ENCODE measurements at places on chromosomes 3 and 15.

DNA sequence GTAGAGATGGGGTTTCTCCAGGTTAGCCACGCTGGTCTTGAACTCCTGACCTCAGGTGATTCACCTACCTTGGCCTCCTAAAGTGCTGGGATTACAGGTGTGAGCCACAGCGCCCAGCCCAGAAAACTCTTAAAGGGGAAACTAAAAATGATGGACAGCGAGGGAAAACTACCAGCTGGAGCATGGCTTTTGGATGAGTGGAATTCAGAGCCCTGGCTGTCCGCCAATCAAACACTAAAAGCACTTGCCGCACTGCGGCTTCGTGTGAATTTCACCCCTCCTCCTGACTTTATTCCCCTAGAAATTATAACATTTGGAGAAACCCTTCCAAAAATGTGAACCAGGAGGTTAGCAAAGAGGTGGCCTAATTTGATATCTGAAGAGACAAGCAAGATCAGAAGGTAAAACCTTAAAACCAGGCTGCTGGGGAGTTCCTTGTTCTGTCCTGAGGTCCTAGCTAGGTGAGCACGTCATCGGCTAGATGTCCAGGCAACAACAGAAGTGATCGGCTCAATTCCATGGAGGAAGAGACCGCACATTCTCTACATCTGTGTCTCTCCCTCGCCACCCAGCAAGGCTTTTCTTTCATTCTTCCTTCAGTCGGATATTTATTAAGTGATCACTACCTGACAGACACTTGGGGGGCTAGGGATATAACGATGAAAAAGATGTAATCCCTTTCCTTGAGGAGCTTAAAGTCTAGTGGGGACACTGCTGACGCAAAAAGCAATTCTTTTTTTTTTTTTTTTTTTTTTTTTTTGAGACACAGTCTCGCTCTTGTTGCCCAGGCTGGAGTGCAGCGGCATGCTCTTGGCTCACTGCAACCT, 1.7 kb downstream of the TM4SF19 start:
- DNase-seq: no peak

GRCh38 chr15:70050970-70051369, 46.7 kb downstream of the TLE3 start:
- DNase-seq: no peak

DNA sequence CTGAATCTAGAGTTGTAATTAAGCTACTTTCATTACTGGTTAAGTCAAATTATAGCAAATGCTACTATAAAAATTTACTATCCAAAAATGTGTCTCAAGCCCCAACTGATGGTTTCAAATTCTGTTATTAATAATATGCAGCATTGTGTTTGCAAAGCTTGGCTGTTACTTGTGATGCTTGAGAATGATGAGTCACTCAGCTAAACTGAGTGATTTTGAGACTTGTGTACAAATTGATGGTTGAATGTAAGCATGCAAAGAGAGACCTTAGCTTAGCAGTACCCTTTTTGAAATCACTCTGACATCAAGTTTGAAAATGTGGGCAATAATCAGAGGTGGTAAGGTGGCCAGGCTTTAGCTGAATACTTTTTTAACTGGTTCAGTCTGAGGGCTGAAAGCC, 27.6 kb downstream of the OPA1 start:
- DNase-seq: peak; percentile 41

- peak; percentile 49 for DNase-seq
Observed at GRCh38 chr3:138347960-138348753, at the start of gene MRAS. Gene MRAS (plus strand): TSS chr3:138348579. CDS start chr3:138372884, 24,305 bp downstream.

DNA sequence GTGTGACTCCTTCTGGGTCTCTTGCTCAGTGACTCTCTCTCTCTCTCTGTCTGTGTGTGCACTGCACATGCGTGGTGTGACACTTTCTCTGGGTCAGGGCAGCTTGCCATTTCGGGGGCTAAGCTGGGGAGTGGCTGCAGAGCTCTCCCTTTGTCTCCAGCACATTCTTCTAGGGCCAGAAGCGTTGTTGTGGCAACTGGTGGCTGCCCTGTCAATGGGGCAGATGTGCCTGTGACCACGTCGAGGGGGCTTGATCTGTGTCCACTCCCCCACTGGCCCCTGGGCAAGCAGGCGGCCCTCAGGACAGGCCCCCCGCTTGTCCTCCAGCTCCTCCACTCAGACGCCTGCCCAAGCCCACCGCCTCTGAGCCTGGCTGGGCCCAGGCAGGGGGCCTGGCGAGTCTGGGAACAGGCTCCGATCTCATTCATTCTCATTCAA, 67.8 kb downstream of the WNT7A start:
- no peak for DNase-seq

GRCh38 chr3:59364496-59364895, 314.7 kb upstream of the CFAP20DC start:
- no peak for DNase-seq

- DNase-seq: no peak
Observed at GRCh38 chr3:126186271-126186670, 5.9 kb upstream of the ALDH1L1 start.

DNA sequence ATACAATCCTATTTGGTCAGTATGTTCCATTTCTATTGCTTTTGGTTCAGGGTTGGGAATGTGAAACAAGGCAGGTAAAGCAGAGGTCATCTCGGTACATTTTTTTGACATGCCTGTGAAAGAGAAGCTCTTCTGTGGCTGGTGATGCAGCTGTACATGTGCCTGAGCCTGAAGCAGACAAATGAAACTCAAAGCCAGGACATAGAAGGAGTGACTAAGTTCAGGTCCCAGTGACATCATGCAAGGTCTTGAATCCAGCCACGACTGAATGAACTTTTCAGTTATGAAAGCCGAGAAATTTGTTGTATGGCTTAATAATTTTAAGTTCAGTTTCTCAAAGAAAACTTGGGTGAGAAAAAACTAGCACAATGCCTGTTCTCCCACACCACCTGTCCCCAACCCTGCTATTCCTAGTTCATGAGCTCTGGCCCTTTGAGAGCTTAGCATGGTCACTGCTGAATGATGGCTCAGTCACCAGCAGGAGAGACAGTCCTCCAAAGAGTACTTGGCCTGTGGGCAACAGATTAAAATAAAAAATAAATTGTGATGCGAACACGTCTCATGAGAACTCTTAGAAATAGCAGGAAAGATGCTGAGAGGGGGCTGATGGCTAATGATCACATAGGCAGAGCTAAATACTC, 600.2 kb upstream of the GRM7 start:
- no peak for DNase-seq

DNA sequence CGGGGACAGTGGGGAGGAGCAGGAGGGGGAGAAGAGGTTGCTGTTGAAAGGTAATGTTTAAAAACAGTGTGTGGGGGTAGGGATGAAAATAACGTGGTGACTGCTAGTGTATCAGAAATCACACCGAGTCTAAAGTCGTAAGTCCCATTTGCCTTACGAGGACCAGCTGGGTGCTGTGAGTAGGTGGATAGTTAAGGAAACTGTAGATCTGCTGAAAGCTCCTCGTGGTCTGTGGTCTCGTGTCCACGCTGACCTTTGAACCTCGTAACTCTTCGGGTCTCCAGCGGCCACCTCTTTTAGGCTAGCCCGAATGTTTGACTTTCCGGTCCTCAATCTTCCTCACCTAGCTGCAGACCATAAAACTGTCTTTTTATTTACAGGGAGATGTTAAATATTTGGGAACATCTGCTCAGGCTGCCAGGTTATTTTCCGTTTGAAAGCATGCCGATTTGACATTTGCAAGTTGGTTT, 29.3 kb upstream of the ST3GAL6 start:
- peak; percentile 61 for DNase-seq

DNA sequence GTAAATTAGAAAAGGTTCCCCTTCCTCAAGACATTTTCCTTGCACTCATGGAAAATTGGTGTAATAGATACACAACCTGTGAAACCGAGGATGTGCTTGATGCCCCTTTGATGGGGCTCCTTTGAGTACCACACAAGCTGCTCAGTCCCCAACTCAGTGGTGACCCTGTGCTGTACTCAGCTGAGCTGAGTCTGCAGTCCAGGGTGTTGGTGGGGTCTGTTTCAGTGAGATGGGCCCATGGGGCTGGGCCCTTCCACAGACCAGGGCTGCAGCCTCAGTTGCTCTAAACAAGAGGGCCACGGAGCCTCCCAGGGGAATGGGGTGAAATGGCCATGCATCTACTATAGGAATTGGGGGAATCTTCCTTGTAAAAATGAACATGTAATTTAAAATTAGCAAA, 39.3 kb downstream of the KY start:
- no peak for DNase-seq

GRCh38 chr3:16455966-16456365, 57.5 kb downstream of the RFTN1 start:
- DNase-seq: no peak

GRCh38 chr3:119322835-119323722, 28.9 kb downstream of the ARHGAP31 start:
- DNase-seq: peak; percentile 56

DNA sequence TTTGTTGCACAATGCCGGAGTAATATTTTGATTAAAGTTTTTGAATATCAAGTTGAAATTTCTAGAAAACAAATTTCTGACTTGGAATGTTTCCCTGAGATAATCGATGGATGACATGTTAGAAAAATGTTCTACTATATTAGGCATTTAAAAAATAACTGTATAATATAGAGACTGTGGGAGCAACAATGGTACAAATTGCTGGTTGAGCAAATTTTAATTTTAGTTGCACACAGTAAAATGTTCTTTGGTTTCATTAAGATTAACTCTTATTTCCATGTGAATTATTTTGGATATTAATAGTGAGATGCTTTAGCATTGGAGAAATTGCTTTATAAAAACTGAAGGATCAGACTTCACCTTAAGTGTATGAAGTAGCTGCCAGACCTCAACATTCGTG, 9.3 kb downstream of the USP3 start:
- no peak for DNase-seq

GRCh38 chr15:38084289-38084688, 149.8 kb downstream of the TMCO5A start:
- DNase-seq: no peak

DNA sequence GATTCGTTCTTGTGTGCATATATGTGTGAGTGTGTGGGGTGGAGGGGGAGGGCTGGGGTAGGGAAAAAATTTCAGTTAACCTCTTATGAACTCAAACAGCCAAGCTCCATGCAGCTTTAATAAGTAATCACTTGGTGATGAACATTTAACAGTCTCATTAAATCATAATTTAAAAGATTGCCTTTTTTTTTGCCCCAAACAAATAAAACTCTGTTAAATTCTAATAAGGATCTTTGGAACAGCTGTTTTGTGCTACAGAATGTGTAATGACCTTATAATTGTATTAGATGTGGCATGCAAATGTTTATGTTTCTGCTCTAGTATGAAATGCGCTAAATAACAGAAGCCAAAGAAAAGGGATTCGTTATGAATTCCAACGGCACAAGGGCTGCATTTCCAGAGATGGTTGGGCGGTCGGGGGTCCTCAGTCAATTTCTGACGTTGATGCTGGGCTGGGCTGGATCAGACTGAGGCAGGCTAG, 80.0 kb upstream of the RORA start:
- DNase-seq: no peak

DNA sequence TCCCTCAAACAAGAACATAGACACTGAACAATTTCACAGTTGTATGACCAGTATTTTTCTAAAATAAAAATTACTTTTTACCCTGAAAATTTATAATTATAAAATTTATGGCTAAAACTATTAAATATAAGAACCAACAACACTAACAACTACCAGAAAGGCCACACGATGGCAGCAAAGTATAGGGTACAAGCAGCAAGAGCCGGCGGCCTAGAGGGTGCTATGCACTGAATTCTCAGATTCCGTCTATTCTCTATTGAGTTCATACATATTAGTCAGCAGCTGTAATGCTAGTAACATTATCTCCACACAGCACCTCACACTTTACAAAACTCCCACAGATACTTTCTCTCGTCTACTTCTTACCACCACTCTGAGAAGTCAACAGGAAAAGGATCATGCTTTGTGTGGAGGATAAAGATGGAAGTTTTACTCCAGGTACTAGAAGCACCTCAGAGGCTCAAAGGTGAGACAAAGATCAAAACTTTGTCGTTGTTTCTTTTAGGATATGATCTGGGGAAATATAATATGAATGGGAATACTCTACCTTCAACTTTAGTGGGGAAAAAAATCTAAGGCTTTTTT, 160.5 kb downstream of the FGF12 start:
- peak; percentile 76 for DNase-seq

- DNase-seq: no peak
Observed at GRCh38 chr15:44490622-44491021, 46.3 kb upstream of the EIF3J start.

DNA sequence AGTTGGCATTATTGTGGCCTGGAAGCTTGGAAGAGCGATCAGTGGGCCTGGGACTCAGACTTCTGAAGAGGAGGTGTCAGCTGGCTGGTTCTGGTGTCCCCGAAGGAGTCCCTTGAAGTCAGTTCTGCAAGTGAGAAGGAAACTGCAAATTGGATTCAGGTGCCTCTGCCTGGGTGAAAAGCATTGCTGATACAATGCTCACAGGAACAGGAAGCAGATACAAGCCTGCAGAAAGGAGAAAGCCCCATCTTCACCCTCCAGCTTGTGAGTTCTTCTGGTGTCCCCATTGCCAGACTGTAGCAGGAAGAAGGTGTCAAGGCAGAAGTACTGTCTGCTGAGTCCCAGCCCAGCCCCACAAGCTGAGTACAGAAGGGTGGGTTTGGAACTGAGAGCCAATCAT, 271.3 kb downstream of the PLOD2 start:
- DNase-seq: no peak

GRCh38 chr3:146895026-146895749, 290.0 kb upstream of the PLSCR5 start:
- DNase-seq: no peak

- no peak for DNase-seq
Observed at GRCh38 chr3:195045481-195046210, 225.3 kb downstream of the XXYLT1 start.

DNA sequence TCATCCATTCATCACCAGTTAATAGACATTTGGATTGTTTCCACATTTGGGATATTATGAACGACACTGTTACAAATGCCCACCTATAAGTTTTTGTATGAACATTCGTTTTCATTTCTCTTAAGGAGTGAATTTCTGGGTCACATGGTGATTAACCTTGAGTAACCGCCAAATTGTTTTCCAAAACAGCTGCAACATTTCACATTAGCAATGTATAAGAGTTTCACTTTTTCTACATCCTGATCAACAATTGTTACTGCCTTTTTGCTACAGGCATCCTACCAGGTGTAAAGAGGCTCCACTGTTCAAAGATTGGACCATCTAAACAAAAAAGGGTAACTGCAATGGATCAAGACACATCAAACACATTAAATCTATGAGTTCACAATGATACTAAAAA, 52.0 kb downstream of the CPEB1 start:
- DNase-seq: no peak

All from COLO829 (cell line).